ENCODE measurements at places on chromosomes 5 and 9. TPM values are rescaled to one million over a fixed set of nuclear protein-coding genes. Genes with fewer than 3 reads are reported as not detected.

SETD9 gene
- 9.7 TPM for total RNA-seq

LSM11 gene
- total RNA-seq: 2.7 TPM

PAEP gene
- not detected for total RNA-seq

IL13 gene
- total RNA-seq: not detected

DNA sequence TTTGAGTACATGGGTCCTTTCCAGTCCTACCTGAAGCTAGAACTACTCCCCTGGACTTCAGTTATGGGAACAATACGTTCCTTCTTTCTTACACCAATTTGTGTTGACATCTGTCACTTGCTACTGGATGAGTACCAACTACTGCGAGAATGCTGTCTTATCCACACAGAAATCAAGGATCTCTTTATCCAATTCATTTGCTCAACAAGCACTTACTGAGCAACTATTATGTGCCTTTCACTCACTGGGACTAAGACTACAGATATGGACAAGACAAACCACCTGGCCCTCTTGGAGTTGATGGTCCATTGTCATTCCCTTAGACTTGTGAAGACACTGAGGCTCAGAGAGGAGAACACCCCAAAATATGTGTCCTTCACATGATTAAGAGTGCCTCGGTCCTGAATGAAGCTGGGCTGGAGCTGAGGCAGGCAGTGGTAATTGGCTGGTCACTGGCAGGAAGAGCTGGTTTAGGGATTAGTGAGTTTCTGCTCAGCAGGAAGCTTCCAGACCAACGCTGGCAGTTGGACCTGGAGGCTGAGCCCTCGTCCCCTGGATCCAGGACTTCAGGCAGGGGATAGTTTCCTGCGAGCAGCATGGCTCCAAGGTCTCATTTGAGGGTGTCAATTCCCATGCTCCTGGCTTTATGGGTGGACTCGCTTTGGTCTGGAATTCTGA, 8.4 kb upstream of the ARSI start:
- no peak for DNase-seq

DNA sequence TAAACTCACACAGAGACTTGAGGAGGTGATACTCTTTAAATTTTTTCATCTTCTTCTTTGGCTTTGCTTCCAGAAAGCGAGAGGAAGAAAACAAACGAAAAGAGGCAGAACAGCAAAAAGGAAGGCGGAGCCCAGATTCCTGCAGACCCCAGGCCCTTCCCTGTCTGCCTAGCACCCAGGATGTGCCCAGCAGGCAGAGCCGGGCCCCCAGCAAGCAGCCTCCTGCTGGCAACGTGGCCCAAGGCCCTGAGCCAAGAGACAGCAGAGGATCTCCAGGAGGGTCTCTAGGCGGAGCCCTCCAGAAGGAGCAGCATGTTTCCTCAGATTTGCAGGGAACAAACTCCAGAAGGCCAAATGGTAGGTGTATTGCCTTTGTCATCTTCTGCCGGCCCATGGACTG, 68.5 kb downstream of the TEX10 start:
- DNase-seq: no peak

DNA sequence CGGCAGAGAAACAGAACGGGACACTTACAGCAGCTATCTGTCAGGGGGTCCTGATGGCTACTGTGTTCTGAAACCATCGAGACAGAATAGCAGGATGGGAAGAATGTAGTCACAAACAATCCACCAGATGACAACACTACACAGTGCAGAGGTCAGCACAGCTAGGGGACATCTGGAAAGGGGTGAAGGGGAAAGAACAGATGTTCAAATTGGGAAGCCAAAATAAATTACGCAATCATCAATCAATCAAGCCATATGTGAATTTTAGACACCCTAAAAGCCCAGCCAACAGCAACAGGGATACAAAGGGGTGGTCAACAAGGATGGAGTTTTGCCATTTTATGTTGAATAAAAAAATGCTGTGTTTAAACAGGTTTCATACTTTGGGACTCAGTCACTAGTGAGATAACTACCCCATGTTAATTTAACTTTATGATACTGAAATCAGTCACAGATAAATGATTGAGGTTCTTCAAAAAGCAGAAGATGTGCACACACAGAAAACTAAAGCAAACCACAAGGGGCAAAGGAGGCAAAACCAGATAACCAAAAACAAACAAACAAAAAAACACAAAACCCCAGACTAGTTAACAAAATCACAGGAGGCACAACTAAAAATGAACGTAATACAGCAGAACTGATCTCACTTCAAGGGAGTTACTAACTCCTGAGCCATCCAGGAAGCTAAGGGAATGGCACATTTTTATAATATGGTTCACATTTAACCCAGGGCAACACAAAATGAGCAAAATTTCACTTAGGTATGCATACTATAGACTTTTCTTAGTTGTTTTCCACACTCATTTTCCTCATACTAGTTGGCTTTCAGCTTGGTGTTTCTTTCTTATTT, 65.9 kb downstream of the HABP4 start:
- DNase-seq: no peak

DNA sequence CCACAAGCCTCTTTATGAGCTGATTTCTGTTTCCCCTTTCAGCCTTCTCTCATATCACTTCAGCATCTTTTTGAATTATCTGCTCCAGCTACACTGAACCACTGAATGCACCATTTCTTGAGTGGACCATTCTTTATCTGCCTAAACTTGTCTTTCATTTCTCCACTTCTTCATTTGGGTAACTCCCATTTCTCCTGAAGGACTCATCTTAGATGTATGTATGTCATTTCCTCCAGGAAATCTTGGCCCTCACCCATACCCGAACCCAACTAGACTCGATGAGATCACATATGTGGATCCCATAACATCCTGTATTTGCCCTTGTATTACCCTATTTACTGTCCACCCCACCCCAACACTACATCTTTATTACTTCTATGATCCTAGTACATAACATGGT, 249.8 kb downstream of the KIF4B start:
- DNase-seq: no peak

GRCh38 chr5:58122157-58122556, 337.7 kb downstream of the PLK2 start:
- DNase-seq: no peak

- no peak for DNase-seq
Measured at GRCh38 chr9:115397591-115398312, 279.8 kb upstream of the TNC start.

DNA sequence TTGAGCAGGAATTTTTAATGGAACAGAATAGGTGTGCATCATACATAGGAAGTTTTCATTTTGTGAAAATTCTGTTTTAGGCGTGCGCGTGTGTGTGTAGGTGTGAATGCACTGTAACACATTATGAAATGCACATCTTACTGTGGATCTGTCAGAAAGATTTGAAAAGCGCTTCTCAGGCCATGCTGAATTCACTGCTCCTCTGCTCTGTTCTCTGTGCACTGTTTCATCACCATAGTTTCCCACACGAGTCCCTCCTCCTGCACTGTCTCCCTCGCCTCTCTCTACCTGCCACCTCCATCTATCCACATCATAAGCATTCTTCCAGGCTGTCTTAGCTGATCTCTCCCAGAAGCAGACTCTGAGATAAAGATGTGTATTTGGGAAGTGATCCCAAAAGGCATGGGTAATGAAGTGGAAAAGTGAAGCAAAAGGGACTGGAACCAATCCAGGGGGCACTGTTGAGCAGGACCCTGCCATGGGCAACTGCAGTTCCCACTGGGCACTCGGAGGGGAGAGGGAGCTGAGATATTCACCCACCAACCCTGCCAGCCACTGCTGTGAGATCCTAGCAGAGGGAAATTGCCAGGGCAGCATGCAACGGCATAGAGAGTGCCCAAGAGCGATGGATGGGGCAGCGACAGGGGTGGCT, 65.9 kb downstream of the GABBR2 start:
- no peak for DNase-seq
